Peyer's patch (tissue), 4 donors: ENCODE measurements at places on chromosomes 7 and 10.

DNA sequence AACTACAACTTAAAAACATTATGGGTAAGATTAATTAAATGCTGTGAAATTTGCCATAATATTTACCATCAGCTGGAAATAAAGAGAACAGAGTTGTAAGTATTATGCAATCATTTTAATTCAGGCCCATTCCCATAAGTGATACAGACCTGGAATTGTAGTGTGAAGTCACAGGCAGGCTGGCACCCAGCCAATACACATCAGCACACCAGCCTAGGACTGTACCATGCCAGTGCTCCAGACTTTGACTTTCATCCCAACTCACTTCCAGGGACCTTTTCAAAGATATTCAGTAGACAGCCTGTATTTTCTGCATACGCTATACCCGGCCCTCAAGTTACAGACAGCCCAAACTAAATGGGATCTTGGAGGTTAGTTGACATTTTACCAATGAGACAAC lies 143.3 kb downstream of the TES start:
- H3K4me3 ChIP-seq: no peak overlapping the region
- no peaks in the 10 kb centered on the region for H3K4me1 ChIP-seq
- H3K27ac ChIP-seq: no peak overlapping the region

GRCh38 chr10:104307576-104308438 lies 30.5 kb downstream of the ITPRIP start:
- no peaks in the 10 kb centered on the region for H3K36me3 ChIP-seq
- H3K27me3 ChIP-seq: no peaks in the 10 kb centered on the region
- DNase-seq: no peak
- H3K27ac ChIP-seq: no peak overlapping the region
- no peak overlapping the region for H3K4me3 ChIP-seq
- H3K4me1 ChIP-seq: peaks cover 2% of the 10 kb centered on the region

DNA sequence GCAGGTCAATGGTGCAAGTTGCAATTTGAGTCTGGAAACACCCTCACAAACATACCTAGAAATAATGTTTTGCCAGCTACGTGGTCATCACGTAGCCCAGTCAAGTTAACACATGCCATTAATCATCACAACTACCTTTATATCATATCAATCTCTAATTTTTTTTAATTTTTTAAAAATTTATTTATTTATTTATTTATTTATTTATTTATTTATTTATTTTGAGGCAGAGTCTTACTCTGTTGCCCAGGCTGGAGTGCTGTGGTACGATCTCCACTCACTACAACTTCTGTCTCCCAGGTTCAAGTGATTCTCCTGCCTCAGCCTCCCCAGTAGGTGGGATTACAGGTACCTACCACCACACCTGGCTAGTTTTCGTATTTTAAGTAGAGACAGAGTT lies 52.4 kb upstream of the MACROH2A2 start:
- H3K36me3 ChIP-seq: no peaks in the 10 kb centered on the region
- no peak for DNase-seq
- H3K27ac ChIP-seq: no peak overlapping the region
- H3K4me3 ChIP-seq: no peak overlapping the region
- H3K4me1 ChIP-seq: no peaks in the 10 kb centered on the region

DNA sequence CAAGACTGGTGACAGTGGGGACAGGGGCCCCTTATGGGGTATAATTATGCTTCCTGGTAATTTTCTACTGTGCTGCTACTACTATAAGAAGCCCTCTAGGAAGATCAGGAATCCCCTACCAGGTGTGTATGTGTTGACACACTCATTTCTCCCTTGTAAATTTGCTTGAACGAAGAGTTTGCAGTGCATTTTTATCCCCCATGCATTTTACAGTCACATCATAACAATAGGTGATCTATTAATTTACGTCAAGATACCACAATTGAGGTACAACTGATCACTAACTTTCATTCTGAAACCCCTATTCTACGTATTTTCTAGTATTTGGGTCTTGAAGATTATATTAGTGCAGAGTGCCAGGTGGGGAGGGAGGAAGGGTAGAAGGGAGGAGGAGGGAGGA lies 252.2 kb downstream of the NSUN6 start:
- H3K4me1 ChIP-seq: no peaks in the 10 kb centered on the region
- no peak overlapping the region for H3K4me3 ChIP-seq
- DNase-seq: no peak
- no peak overlapping the region for H3K27ac ChIP-seq

- no peak overlapping the region for H3K27ac ChIP-seq
- H3K4me3 ChIP-seq: no peak overlapping the region
- H3K36me3 ChIP-seq: no peaks in the 10 kb centered on the region
- no peaks in the 10 kb centered on the region for H3K4me1 ChIP-seq
- no peaks in the 10 kb centered on the region for H3K27me3 ChIP-seq
Measured at GRCh38 chr7:87912121-87912520, 21.9 kb upstream of the ADAM22 start.

GRCh38 chr10:55320187-55320700 lies 519.2 kb upstream of the PCDH15 start:
- no peaks in the 10 kb centered on the region for H3K27me3 ChIP-seq
- no peaks in the 10 kb centered on the region for H3K4me1 ChIP-seq
- H3K36me3 ChIP-seq: no peaks in the 10 kb centered on the region
- no peak overlapping the region for H3K27ac ChIP-seq

- no peak overlapping the region for H3K4me3 ChIP-seq
- H3K27ac ChIP-seq: no peak overlapping the region
- H3K36me3 ChIP-seq: no peaks in the 10 kb centered on the region
- DNase-seq: no peak
- H3K27me3 ChIP-seq: no peaks in the 10 kb centered on the region
Measured at GRCh38 chr10:60299961-60300883, 89.5 kb downstream of the ANK3 start.
